ENCODE measurements at places on chromosomes 7 and 10.

- no peak for DNase-seq
These were observed 300.9 kb upstream of the C7orf33 start for GRCh38 chr7:148289630-148290029.

GRCh38 chr10:62972103-62972502, 155.9 kb upstream of the EGR2 start:
- no peak for DNase-seq

DNA sequence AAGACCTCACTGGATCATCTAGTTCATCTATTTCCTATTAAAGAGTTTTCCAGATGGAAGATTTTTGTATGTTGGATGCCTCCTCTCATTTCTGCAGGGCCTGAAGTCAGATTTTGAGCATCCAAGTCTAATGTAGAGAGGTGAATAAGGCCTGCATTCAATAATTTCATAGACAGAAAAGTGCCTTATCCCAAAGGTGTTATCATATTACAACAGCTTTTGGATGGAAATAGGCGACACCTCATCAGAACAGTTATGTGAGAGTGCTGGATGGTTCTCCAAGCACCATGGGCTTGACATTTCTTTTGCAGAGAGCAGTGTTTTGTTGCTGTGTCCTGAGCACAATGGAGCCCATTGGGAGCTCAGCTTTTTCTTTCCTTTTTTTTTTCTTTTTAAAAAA, 162.4 kb upstream of the MEOX2 start:
- DNase-seq, result no peak

DNA sequence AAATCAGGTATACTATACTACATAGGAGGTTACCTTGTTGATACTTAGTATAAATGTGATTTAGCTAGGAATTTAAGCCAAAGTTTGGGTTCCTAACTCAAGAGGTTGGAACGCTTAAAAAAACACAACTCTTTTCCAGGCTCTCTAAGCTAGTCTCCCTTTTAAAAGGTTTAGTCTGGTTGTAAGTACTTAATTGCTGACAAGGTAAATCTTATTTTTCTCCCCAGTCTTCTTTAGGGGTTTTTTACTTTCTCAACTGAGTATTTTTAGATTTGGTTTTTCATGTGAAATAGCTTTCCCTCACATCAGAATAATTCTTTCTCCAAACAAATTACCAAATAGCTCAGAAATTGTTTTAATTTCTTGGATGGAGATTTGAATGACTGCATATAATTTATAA, 20.8 kb upstream of the CTTNBP2 start:
- DNase-seq, result no peak

DNA sequence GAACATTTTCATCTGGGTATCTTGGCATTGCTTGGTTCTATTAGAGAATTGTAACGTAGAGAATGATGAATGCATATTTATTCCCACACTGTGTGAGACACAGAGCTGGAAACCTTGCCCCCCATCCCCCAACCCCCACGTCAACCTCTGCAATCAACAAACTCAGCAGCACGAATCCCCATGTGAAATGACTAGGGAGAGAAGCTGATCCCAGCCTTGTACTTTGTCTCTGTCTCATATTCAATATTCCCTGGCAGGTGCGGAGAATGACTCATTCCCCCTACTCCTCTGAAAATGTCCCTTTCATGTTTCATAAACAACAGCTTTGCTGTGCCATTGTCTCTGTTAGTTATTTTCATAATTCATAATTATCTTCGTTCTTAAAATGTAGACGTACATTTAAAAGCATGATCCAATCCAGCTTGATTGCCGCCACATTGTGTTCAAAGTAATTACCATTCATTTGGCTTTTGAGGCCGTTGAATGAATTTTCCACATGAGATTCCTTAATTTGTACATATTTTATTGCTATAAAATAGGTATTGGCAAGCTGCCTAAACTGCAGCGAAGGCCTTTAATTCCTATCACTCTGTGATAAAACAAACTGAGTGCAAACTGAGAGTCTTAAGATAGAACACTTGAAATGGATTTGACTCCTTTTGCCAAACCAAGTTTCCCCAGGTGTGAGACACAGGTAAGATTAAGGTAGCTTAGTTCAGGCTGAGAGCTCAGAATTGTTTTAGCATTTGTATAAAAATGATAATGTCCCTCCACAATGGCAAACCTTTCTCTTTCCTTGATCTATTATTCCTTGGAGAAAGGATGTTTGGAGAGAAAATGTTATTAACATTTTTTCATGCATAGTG, 920.2 kb downstream of the TYW1 start:
- no peak for DNase-seq

All from sigmoid colon (tissue), 7 donors.